ENCODE measurements at places on chromosomes 6 and 20.

- DNase-seq = no peak
These were observed 42.6 kb downstream of the NCOA3 start for GRCh38 chr20:47544240-47544639.

- peak; percentile 79 for DNase-seq
These were observed 21.9 kb downstream of the ECT2L start for GRCh38 chr6:138817799-138818198.

GRCh38 chr6:25583099-25583498 is 68.9 kb upstream of the SCGN start:
- DNase-seq = no peak

- DNase-seq = no peak
These were observed 46.2 kb upstream of the CEP85L start for GRCh38 chr6:118697554-118697953.

- DNase-seq = no peak
These were observed 169.3 kb downstream of the OGFRL1 start for GRCh38 chr6:71457929-71458328.

DNA sequence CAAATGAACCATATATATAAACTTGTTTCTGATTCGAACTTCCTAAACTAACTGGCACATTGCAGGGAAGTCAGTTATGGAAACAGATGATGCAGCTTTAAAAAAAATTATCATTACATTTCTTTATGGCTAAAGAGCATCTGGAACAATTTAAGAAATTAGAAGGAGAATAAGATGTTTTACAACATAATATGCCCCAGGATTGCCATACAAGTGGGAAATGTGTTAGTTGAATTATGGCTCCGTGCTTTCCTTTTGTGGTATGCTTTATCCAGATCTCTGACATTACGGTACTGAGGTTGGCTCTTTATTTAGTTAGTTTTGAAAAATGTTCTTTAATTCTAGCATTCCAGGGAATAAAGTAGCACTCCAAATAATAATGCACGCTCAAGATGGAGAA is 343.0 kb upstream of the ZFP64 start:
- no peak for DNase-seq

- peak; percentile 88 for DNase-seq
These were observed 664 bp upstream of the BAG6 start for GRCh38 chr6:31652925-31653724.

- peak; percentile 62 for DNase-seq
These were observed 42.3 kb downstream of the HIVEP2 start for GRCh38 chr6:142902636-142903053.

DNA sequence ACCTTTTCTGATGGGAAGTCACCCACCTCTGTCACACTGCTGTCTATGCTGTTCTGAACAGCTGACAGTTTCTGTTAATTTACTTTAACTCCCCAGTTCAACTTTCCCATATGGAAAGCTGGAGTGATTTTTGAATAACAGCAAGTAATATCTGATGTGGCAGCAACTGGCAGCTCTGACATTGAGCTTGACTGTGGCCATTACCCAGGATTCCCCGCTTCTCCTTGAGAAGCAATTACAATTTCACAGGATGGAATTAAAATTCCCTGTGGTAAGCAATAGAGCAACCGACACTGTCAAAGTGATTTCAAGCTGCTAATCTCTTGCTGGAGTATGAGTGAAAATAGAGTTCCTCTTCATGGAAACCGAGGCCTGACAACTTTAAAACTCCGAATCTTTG is 348.1 kb upstream of the SOX4 start:
- no peak for DNase-seq

DNA sequence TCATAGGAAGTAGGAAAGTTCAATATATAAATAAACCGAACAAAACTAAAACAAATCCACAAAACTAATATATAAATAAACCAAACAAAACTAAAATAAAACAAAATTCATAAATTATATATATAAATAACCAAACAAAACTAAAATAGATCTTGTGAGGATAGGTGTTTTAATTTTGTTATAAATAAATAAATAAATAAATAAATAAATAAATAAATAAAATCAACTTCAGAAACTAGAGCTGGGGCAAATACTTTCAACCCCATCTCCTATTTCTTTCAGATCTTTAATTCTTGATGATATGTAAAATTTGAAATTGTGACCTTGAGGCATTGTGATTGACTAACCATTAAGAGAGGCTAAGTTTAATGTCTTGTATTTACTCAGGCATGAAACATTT is 416.1 kb downstream of the SAMD5 start:
- no peak for DNase-seq

GRCh38 chr6:17167327-17167979 is 65.6 kb downstream of the STMND1 start:
- DNase-seq = peak; percentile 47

DNA sequence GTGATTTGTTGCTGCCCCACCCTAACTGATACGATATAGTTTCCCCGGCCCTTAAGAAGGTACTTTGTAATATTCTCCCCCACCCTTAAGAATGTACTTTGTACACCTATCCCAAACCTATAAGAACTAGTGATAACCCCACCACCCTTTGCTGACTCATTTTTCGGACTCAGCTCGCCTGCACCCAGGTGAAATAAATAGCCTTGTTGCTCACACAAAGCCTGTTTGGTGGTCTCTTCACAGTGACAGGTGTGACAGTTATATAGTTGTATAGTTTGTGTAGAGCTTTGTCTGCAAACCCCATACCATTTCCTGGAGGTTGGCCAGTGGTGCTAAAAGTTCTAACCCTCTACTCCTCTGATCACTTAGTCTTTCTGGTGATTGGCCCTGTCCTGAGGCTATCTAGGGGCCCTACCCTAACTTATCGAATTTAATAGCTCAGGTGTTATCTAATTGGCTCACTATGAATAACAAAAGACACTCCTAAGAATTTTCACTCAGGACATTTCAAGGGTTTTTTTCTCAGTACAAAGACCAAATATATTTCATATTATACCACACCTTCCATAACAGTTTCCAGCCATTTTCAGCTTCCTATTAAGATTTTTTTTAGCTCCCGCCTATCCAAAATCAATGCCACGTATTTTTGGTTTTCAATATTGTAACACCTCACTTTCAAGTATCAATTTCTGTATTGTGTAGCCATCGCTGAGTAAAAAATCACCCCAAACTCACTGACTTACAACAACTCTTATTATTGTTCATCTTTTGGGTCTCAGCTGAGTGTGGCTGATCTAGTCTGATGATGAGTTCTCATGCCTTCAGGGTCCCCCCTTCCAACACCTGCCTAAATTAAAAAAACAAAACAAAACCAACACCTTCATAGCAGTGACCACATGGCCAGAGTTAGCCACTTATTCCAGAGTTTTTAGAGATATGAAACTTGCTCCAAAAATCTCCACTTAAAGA is 9.8 kb upstream of the BTN1A1 start:
- DNase-seq = no peak

DNA sequence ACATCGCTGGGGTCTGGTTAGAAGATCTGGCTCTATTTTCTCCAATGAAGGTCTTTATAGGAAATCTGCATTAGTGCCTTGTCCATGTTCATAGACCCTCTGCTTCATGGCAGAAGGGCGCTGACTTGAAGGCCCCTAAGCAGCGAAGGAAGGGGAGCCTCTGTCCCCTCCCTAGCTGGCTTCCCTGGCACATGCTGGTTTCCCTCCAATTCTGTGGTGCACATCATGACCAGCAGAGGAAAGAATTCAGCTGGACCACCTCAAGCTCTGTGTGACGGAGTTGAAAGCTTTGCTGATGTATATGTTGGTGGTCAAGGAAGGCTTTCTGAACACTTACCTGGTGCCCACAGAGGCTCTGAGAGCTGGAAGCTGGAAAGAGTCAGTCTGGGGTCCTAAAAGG is 129.7 kb upstream of the MYLIP start:
- no peak for DNase-seq

- DNase-seq = peak; percentile 88
These were observed 55.0 kb downstream of the GNAS start for GRCh38 chr20:58907320-58908137.

- no peak for DNase-seq
These were observed 41.1 kb upstream of the RFPL4B start for GRCh38 chr6:112305795-112306564.

DNA sequence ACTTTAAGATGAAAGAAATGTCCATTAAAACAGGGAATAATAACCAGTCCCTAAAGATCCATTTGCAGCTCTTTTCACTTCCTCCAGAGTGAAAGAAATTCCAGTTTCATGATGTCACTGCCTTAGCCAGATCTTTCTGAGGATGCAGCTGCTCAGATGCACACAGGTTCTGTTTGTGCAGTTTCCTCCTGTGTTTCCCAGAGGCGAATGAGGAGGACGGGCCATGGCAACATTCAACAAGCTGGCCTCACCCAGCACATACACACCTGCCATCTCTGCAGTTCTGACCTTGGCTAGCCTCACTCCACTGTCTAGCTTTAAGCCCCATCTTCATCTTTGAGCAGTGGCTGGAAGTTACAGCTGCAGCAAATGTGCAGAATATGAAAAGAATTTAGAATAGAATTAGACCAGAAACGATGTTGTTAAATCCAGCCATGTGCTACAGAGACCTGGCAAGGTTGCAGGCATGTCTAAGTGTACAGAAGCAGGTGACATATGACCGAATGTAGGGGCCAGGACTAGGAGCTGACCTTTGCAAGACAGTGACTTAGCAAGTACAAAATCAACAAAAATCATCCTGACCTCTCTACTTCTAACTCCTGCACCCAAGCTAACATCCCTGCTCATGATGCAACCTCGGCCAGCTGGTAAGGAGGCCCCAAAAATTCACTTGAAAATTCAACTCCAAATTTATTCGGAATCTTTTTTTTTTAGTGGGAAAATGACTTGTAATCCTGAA is 35.0 kb downstream of the FAM50B start:
- DNase-seq = no peak

- DNase-seq = no peak
These were observed 106.8 kb upstream of the MLN start for GRCh38 chr6:33910594-33910993.

DNA sequence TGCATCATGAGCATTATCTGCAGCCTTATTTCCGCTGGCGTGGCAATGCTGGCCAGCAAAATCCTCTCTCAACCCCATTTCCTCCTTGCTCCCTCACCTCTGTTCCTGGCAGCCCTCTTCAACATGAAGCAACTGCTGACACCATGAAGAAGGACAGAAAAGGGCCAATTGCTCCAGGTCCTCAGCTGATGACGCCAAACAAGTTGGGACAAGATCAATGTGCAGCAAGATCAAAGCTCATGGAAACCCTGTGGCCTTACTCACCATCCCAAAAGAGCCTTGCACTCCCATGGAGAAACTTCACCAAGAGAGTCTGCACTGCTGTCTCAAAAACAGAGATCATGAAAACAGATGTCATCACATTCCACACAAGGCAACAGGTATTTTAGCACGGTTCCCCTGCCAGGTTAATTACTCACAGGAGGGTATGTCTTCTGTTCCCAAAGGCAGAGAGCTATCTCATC is 7.4 kb downstream of the GFOD1 start:
- no peak for DNase-seq

- no peak for DNase-seq
These were observed 296.6 kb upstream of the MANEA start for GRCh38 chr6:95280686-95281273.

- no peak for DNase-seq
These were observed 11.6 kb downstream of the GPR31 start for GRCh38 chr6:167146135-167146534.

DNA sequence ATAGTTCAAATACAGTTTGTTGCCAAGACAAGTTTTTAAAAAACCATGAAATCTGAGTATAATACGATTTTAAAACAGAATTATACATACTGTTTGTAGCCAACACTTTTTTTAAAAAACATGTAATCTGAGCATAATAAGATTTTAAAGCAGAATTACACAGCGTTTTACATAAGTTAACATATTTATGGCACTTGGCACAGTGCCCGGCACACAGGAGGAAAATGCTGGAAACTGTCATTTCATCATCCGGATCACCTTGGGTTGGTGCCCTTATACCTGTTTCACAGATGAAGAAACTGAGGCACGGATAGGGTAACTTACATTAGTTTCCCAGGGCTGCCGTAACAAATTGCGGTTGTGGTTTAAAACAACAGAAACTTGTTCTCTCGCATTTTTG is 193.0 kb downstream of the BMP7 start:
- DNase-seq = no peak

DNA sequence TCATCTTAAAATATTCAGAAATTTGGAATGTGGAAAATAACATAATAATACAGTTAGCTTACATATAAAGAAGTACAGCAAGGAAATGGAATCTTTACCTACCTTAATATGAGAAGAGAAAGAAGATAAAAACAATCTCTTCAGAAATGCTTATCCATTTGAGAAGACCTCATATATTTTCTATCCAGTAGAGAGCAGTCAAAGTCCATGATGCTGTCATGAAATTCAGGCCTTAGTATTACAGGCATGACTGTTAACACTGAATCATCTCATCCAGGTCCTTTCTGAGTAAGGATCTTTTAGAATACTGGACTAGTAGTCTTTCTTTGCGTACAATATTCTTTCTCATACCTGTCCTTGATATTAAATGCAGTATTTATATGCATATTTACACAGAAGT is 713.4 kb downstream of the CD109 start:
- DNase-seq = no peak

- no peak for DNase-seq
These were observed 105.6 kb downstream of the CHD6 start for GRCh38 chr20:41512624-41513023.

DNA sequence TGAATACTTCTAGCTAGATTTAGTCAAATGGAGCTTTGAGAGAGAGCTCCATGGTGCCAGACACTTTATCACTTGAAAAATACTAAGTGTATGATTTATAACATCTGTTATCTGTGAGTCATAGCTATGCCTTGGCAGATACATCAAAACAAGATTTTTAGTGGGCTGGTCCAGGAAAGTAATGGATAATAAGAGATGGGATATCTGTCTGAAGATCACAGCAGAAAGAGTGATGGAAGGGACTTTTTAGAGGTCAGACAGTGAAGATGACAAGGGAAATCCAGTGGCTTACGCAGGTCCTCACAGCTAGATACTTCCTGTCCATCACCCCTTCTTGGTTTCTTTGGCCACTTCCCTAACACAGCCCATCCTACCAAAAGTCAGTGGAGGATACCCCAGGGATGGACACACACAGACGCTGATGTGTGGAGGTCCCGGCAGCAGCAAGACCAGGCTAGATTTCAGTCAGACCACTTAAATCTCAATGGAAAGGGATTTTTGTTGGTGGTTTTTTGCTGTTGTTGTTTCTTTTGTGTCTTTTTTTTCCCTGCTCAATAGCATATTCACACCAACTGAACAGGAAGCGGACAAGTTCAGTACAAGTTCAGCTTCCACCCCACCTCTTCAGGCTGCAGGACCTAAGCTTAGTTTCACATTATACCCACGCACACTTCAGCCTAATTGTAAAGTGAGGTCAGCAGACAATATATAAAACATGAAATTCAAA is 209.3 kb downstream of the ALDH8A1 start:
- no peak for DNase-seq

GRCh38 chr6:74705451-74705850 is 500.4 kb downstream of the COL12A1 start:
- DNase-seq = no peak

GRCh38 chr20:43680981-43681380 is 14.1 kb downstream of the MYBL2 start:
- no peak for DNase-seq
